GM10248 (cell line): ENCODE measurements at places on chromosomes 6 and 20.
A peak's percentile ranks its signal among the peaks of the same experiment; 100 is the strongest.

- DNase-seq: no peak
Observed at GRCh38 chr6:102417368-102417998, 1024.0 kb downstream of the GRIK2 start.

DNA sequence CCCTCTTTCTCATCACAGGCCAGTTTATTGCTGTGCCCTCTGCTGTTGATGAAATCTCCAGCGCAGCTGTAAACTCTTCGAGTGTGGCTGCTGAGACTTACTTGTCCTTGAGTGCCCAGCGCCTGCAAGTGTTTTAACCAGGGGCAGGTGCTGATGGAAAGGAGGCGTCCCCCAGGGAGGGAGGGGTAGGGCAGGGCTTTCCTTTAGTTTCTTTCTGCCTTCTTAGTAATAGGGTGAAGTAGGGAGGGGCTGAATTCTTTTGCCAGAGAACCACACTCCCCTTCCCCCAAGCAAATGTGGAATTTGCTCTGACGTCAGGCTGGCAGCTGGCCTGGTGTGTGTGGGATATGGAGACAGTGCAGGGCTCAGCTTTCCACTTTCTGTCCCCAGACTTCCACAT, 61.2 kb downstream of the IGF2R start:
- DNase-seq: no peak

DNA sequence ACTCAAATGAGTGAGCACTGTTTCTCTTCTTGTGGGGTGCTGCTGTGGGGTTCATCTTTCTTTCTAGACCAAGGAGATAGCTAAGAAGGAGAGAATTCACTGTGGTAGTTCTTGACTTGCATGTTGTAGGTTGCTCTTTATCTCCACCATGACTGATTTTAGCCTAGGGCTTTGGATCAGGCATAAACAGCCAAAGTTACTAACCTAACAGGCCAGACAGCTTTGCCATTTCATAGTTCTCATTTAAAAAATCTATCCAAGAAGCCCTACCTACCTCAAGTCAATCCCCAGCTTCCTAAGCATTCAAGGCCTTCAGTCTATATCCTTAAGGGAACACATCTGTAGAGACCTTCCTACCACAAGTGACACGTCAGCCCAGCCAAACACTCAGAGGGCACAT, 107.9 kb upstream of the CARMIL1 start:
- DNase-seq: no peak

DNA sequence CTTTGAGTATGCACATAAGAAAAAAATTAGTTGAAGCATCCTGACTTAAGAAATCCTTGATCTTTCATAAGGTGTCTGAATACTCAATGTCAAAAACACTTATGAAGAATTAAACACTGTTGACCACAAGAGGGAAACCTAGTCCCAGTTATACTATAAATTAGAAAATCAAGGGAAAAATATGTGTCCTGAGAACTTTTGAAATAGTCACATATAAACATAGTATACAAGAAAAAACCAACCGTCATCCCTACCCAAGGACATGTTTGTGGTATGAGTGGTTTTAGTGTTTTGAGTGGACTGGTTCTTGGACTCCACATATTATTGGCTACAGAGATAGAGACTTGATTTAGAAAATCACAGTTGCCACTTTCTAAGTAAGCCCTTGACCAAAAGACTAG, 7.6 kb upstream of the HLA-DRA start:
- peak; percentile 29 for DNase-seq

GRCh38 chr6:4055420-4056041, 23.4 kb downstream of the FAM217A start:
- no peak for DNase-seq

GRCh38 chr6:37809197-37809543, 10.4 kb upstream of the ZFAND3 start:
- no peak for DNase-seq

GRCh38 chr6:45199554-45199953, 128.6 kb upstream of the RUNX2 start:
- no peak for DNase-seq

DNA sequence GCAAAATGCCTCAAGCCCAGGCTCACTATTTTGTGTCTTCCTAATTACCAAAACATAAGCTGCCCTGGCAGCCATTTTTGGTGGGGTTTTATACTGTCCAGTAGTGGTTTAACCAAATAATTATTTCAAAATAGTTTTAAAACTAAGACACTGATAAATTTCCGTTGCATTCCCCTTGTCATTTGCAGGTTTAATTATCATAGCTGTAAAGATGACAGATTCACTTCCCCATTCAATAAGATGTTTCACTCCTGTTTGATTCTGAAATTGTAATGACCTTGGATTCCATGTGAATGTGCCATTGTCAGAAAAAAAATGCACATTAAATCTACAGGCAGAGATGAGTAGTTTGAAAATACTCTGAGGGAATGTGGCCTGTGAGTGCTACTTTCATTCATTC, 172.0 kb downstream of the COL9A1 start:
- DNase-seq: peak; percentile 9

DNA sequence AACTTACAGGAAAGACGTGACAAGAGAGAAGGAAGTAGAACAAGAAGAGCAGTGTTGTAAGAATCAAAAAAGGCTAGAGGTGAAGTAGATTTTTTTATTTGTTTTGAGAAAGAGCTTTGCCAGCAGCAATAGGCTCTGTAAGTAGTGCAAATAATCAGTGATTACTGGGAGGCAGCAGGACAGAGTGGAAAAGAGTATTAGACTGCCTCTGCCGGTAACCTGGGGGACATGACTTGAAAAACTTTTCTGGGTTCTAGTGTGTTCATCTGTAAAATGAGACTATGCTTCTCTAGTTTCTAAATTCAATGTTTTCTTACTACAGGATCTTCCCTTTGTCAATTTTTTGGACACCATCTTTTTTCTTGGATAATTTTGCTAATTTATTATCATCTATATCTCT, 5.8 kb upstream of the IRAK1BP1 start:
- no peak for DNase-seq

GRCh38 chr6:81216668-81217067, 535.8 kb downstream of the TENT5A start:
- no peak for DNase-seq

- DNase-seq: no peak
Observed at GRCh38 chr20:19778404-19778803, 20.3 kb downstream of the RIN2 start.

DNA sequence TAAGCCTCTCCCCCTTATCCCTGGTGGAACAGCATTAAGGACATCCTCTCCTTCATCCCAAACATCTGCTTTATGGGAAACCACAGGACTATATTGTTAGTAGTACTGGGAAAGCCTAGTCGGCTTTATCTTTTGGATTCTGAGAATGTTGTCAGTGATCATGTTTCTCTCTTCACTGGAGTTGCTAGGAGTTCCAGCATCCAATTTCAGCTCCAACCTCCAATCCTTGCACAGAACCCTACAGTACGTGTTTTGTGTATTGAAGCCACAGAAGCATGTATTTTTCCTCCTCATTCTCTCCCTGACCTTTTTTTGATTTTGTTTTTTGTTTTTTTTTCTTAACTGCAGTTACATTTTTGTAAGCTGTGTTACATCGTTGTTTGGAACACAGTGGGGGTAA, 84.0 kb downstream of the PHACTR3 start:
- DNase-seq: no peak

- DNase-seq: no peak
Observed at GRCh38 chr6:110400208-110400607, 15.2 kb downstream of the DDO start.

GRCh38 chr6:26553635-26554446, 15.7 kb downstream of the HMGN4 start:
- no peak for DNase-seq

DNA sequence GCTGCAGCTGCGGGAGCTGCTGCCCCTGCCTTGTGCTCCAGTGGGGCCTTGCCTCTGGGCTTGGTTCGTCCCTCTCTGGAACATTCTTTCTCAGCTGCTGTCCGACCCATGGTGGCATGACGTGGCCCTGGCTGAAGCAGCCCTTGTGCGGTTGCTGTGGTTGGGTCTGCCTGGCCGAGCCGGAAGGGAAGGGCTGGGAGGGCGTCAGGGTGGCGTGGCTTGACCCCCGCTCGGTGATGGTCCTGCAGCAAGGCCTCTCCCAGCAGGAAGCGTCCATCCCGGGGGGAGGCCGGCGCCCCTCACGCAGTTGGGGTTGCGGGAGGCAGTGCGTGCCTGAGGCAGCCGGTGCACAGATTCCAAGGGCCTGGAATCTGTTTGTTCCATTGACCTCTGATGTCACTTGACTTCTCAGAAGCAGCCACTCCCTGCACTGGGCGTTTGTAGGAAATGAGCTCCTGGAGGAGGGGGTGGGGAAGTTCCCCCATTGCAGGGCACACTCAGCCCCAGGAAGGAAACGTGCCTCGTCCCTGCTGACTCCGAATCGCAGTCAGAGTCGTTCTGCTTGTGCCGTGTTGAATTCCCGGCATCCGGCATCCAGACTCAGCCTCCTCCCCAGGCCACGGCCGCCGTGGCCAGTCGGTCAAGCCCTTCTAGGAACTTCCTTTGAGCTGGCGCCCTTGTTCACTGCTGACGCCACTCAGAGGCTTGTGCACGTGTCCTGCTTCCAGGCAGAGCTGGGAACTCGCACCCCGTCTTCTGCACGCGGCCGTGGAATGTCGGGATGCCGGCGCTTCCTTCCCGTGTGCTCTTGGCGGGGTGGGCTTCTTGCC, 9.7 kb upstream of the TNFRSF6B start:
- DNase-seq: no peak

- DNase-seq: no peak
Observed at GRCh38 chr6:111114087-111114443, 26.8 kb downstream of the SLC16A10 start.

GRCh38 chr6:134416418-134417154, 98.7 kb upstream of the SGK1 start:
- no peak for DNase-seq

GRCh38 chr6:157200611-157201010, 122.7 kb downstream of the TMEM242 start:
- DNase-seq: no peak

GRCh38 chr20:6395695-6396094, 272.9 kb upstream of the FERMT1 start:
- DNase-seq: no peak

- DNase-seq: no peak
Observed at GRCh38 chr6:4589295-4589694, 186.9 kb upstream of the CDYL start.

- DNase-seq: no peak
Observed at GRCh38 chr6:128648022-128648598, 127.7 kb upstream of the PTPRK start.

GRCh38 chr6:79201983-79202382, 32.5 kb downstream of the HMGN3 start:
- no peak for DNase-seq

DNA sequence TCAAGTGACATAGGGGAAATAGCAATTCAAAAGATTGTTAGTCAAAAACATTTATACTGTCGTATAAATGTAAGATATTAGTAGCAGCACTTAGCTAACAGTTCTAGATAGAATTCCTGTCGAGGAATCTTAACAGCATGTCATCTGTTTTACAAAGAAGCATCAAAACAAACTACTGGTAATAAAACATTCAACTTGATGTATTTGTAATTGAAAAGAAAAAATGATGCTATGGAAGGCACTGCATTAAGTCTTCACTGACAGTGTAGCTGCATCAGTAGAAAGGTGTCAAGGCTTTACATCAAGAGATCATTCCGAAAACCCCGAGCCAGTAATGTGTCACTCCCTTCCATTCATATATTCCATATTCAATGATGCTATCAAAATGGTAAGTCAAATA, 223.5 kb downstream of the TBC1D32 start:
- no peak for DNase-seq

DNA sequence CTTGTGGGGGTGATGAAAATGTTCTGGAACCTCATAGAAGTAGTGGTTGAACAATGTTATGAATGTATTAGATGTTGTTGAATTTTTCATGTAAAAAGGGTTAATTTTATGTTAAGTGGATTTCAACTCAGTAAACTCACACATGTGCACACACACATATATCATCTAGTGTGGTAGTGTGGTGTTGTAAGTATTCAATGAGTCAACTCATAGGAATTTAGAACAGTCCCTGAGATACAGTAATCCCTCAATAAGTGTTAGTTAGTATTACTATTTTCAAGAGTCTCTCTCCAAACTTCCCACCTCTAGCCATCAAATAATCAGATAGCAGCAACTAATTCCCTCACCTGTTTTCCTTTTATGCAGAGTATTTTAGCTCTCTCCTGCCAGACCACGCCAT, 563.1 kb upstream of the JARID2 start:
- DNase-seq: no peak

DNA sequence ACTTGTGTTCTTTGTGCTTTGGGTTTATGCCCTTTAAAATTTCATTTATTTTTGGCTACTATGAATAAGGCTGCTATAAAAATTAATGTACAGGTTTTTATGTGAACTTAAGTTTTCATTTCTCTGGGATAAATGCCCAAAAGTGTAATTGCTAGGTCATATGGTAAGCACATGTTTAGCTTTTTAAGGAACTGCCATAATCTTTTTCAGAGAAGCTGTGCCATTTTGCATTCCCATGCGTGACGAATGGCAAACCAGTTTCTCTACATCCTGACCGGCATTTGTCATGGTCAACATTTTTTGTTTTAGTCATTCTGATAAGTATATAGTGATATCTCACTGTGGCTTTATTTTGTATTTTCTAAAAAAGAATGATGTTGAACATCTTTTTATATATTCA, 236.0 kb upstream of the SGK1 start:
- DNase-seq: no peak

- DNase-seq: no peak
Observed at GRCh38 chr6:3310051-3310448, 51.3 kb downstream of the PSMG4 start.

DNA sequence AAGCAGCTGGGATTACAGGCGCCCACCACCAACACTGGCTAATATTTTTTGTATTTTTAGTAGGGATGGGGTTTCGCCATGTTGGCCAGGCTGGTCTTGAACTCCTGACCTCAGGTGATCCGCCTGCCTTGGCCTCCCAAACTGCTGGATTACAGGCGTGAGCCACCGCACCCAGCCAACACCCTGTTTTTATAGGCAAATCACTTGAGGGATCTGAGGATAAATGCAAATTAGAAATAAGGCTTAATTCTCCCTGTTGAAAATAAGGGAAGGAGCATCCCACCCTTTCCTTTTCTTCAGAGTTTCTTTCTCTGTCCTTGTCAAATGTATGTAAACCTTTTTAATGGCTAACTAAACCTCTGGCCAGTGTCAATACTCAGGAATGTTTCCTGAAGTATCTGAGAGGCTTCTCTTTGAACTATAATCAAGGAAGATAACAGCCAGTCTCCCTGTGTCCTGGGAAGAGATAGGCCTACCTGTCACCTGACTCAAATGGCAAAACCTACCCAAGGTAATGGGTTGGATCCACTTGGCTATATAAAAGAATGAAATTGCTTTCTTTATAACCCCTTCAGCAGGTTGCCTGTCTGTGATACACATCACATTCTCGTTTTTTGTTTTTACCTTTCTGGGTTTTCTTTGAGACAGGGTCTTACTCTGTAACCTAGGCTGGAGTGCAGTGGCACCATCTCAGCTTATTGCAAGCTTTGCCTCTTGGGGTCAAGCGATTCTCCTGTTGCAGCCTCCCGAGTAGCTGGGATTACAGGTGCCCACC, 64.5 kb upstream of the TNFAIP3 start:
- no peak for DNase-seq

DNA sequence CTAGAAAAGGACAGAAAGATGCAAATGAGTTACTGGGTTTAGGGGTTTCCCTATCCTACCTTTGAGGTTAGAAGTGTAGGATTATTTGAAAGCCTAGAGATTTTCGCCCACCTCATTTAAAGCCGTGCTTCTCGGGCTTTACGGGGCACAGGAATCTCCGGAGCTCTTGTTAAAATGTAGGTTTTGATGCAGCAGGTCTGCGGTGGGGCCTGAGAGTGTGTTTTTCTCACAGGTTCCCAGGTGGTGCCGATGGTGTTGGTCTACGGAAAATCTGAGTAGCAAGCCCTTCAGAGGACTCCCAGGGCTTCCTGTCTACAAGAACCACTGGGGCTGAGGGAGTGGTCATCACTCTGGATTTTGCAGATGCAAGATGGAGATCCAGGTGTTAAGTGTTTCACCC, 47.5 kb downstream of the TRAM2 start:
- peak; percentile 45 for DNase-seq
